ENCODE measurements at places on chromosomes 3 and 15.

- no peak overlapping the region for H3K27ac ChIP-seq
- H3K27me3 ChIP-seq, result no peaks in the 10 kb centered on the region
- H3K4me3 ChIP-seq, result no peak overlapping the region
- peaks cover 5% of the 10 kb centered on the region for H3K4me1 ChIP-seq
- H3K36me3 ChIP-seq, result no peaks in the 10 kb centered on the region
- DNase-seq, result no peak
These were observed 31.7 kb upstream of the ATG7 start for GRCh38 chr3:11240496-11240895.

DNA sequence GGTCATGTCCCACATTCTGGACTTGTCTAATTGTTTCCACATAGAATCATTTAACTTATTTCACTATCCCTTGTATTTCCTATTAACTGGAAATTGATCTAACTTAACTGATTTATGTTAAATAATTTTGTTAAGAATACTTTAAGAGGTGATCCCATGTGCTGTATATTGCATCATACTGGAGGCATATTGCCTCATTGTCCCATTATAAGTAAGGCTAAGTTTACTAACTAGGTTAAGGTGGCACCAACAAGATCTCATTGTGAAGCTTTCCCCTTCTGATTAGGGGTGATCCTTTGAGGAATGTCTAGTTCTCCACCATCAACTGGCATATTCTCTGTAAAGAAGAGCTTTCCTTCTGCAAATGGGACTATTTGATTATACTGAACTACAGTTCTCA is 24.4 kb downstream of the MAP1A start:
- H3K36me3 ChIP-seq, result no peaks in the 10 kb centered on the region
- no peaks in the 10 kb centered on the region for H3K27me3 ChIP-seq
- no peak overlapping the region for H3K4me3 ChIP-seq
- no peak for DNase-seq

- no peaks in the 10 kb centered on the region for H3K27me3 ChIP-seq
- DNase-seq, result no peak
- no peaks in the 10 kb centered on the region for H3K4me1 ChIP-seq
- H3K36me3 ChIP-seq, result no peaks in the 10 kb centered on the region
These were observed 408.5 kb downstream of the MFSD1 start for GRCh38 chr3:159210336-159210735.

DNA sequence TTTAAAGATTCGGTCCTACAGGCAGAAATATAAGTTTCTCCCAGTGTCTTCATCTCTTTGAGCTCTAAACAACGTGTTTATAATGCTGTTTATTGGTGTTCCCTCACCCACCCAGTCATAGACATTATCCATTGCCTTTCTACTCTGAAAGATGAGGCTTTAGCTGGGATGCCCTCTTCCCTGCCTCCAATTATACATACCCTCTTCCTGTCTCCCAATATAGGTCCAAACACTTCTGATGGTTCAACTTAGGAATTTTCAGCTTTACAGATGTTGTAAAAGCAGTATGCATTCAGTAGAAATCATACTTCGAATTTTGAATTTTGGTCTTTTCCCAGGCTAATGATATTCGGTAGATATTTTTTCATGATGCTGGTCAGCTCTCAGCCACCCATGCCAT is 2.6 kb downstream of the CMTM8 start:
- no peak overlapping the region for H3K4me3 ChIP-seq
- H3K4me1 ChIP-seq, result peaks cover 15% of the 10 kb centered on the region
- no peaks in the 10 kb centered on the region for H3K27me3 ChIP-seq
- H3K36me3 ChIP-seq, result no peaks in the 10 kb centered on the region
- no peak overlapping the region for H3K27ac ChIP-seq
- no peak for DNase-seq

Measured in vagina (tissue), 2 donors.